ENCODE measurements at places on chromosomes 16 and 17. TPM values are rescaled to one million over a fixed set of nuclear protein-coding genes. Genes with fewer than 3 reads are reported as not detected.

GRAP gene
- 2.9 TPM for polyA plus RNA-seq

- no peaks in the 10 kb centered on the region for H3K4me1 ChIP-seq
- no peak for DNase-seq
- H3K4me3 ChIP-seq = no peak overlapping the region
- peaks cover 13% of the 10 kb centered on the region for H3K27me3 ChIP-seq
- H3K27ac ChIP-seq = no peak overlapping the region
Measured at GRCh38 chr17:73895157-73895556, 250.9 kb upstream of the SDK2 start.

STH gene
- polyA plus RNA-seq = not detected

SLC4A1 gene
- 8.7 TPM for polyA plus RNA-seq

MYH8 gene
- polyA plus RNA-seq = 2.1 TPM

ARMC7 gene
- 9.3 TPM for polyA plus RNA-seq

C17orf100 gene
- polyA plus RNA-seq = 8.1 TPM

- H3K4me3 ChIP-seq = no peak overlapping the region
- no peaks in the 10 kb centered on the region for H3K36me3 ChIP-seq
- DNase-seq = no peak
- no peaks in the 10 kb centered on the region for H3K4me1 ChIP-seq
- H3K27ac ChIP-seq = no peak overlapping the region
Measured at GRCh38 chr17:68740555-68741447, 139.6 kb upstream of the FAM20A start.

- H3K27me3 ChIP-seq = no peaks in the 10 kb centered on the region
- DNase-seq = no peak
- H3K27ac ChIP-seq = no peak overlapping the region
- H3K36me3 ChIP-seq = no peaks in the 10 kb centered on the region
- H3K4me1 ChIP-seq = peaks cover 19% of the 10 kb centered on the region
Measured at GRCh38 chr16:49706620-49707355, 149.1 kb downstream of the ZNF423 start.

- H3K27ac ChIP-seq = peak overlapping the region; percentile 73
- DNase-seq = peak; percentile 4
- H3K36me3 ChIP-seq = no peaks in the 10 kb centered on the region
- H3K27me3 ChIP-seq = no peaks in the 10 kb centered on the region
- H3K4me3 ChIP-seq = no peak overlapping the region
- peaks cover 2% of the 10 kb centered on the region for H3K4me1 ChIP-seq
Measured at GRCh38 chr17:55576237-55576995, 65.2 kb upstream of the SMIM36 start.

- H3K36me3 ChIP-seq = no peaks in the 10 kb centered on the region
- no peak overlapping the region for H3K4me3 ChIP-seq
- no peak overlapping the region for H3K27ac ChIP-seq
- H3K4me1 ChIP-seq = no peaks in the 10 kb centered on the region
- DNase-seq = no peak
Measured at GRCh38 chr16:63714876-63715275, 1407.0 kb downstream of the CDH11 start.

DNA sequence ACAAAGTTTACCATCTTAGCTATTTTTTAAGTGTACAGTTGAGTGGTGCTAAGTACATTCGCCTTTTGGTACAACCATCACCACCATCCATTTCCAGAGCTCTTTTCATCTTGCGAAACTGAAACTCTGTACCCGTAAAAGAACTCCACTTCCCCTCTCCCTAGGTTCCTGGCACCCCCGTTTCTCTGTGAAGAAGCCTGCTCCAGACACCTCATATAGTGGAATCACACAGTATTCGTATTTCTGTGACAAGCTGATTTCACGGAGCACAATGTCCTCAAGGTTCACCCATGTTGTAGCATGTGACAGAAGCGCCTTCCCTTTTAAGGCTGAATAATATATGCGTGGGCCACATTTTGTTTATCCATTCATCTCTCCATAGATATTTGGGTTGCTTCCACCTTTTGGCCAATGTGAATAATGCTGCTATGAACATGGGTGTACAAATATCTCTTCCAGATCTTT is 54.2 kb upstream of the MAP3K14 start:
- H3K27me3 ChIP-seq = no peaks in the 10 kb centered on the region
- H3K27ac ChIP-seq = no peak overlapping the region
- H3K4me3 ChIP-seq = no peak overlapping the region
- no peaks in the 10 kb centered on the region for H3K36me3 ChIP-seq
- peaks cover 6% of the 10 kb centered on the region for H3K4me1 ChIP-seq

DNA sequence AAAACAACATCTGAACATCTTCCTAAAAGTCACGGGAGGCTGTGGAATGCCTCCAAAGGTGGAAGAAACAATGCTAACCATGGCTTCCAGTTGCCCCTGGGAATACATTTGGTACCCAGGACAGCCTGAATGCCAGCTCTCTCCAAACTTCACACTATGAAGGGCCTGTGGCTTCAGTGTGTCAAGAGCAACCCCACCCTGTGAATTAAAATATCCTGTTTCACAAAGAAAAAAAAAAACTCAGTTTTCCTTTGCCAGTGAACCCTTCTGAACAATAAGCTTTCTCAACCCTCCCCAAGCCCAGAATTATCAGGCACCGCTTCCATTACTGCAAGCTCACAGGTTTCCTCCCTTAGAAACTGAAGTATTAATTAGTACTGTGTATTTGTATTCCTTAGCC is 69.8 kb downstream of the SLC39A11 start:
- H3K36me3 ChIP-seq = no peaks in the 10 kb centered on the region
- H3K4me1 ChIP-seq = peaks cover under 1% of the 10 kb centered on the region
- no peak overlapping the region for H3K27ac ChIP-seq
- H3K27me3 ChIP-seq = no peaks in the 10 kb centered on the region
- no peak overlapping the region for H3K4me3 ChIP-seq

GRCh38 chr16:58713742-58714141 is 20.4 kb downstream of the GOT2 start:
- H3K27me3 ChIP-seq = no peaks in the 10 kb centered on the region
- H3K36me3 ChIP-seq = peaks cover 63% of the 10 kb centered on the region
- no peaks in the 10 kb centered on the region for H3K4me1 ChIP-seq

DNA sequence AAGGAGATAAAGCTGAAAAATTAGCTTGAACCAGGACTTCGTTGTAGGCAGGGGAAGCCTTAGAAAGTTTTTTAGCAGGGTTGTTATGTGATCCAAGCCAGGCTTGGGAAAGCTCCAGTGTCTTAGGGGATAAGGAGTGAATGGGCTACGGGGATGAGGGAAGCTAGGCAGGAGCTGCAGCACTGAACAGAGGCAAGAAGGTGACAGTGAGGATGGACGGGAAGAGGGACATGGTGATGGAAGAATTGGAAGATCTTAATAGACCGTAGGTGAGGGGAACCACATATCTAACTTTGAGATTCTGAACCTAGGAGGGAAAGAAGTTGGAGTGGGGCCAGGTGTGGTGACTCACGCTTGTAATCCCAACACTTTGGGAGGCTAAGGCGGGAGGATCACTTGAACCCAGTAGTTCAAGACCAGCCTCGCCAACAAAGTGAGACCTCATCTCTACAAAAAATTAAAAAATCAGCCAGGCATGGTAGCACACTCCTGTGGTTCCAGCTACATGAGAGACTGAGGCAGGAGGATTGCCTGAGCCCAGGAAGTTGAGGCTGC is 3.2 kb downstream of the RHBDL3 start:
- no peak overlapping the region for H3K27ac ChIP-seq
- no peak overlapping the region for H3K4me3 ChIP-seq
- DNase-seq = no peak
- H3K27me3 ChIP-seq = peaks cover 80% of the 10 kb centered on the region
- no peaks in the 10 kb centered on the region for H3K36me3 ChIP-seq

- DNase-seq = no peak
- no peaks in the 10 kb centered on the region for H3K4me1 ChIP-seq
- no peaks in the 10 kb centered on the region for H3K27me3 ChIP-seq
- no peak overlapping the region for H3K27ac ChIP-seq
- H3K4me3 ChIP-seq = no peak overlapping the region
- no peaks in the 10 kb centered on the region for H3K36me3 ChIP-seq
Measured at GRCh38 chr17:16925461-16926060, 46.4 kb downstream of the TNFRSF13B start.

- peaks cover 3% of the 10 kb centered on the region for H3K4me1 ChIP-seq
- DNase-seq = no peak
- no peak overlapping the region for H3K27ac ChIP-seq
- H3K36me3 ChIP-seq = no peaks in the 10 kb centered on the region
- peaks cover 19% of the 10 kb centered on the region for H3K27me3 ChIP-seq
Measured at GRCh38 chr16:49469311-49469670, 95.7 kb downstream of the C16orf78 start.

DNA sequence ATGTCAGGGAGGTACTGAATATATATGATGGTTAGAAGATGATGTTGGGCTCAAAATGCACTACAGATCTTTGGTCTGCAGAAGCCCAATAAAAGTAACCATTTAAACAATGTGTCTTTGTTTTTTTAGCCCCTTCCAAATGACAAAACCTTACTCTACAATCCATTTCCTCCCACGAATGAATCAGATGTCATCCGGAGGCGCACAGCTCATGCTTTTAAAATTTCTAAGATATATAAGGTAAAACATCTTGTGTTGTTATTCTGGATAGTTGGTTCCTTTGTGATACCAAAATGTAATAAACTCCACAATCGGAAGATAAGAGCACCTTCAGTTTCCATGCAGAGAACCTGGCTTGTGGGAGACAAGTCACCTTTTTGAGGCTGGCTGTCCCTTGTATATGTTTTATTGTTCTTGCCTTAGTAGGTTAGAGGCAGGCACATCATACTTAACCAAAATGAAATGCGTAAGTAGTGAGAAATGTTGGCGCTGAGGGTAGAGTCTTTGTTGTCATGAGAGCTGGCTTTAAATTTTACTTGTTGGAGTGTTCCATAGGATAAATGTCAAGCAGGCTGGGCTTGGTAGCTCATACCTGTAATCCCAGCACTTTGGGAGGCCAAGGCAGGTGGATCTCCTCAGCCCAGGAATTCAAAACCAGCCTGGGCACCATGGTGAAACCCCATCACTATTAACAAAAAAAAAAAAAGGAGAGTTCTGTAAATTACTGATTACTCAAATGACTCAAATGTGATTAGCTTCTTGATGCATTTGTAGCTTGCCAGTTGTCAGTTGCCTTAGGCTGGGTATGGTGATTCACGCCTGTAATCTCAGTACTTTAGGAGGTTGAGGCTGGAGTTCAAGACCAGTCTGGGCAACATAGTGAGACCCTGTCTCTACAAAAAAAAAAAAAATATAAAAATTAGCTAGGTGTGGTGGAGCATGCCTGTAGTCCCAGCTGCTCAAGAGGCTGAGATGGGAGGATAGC is 19.7 kb upstream of the SNTB2 start:
- H3K4me3 ChIP-seq = no peak overlapping the region
- no peak overlapping the region for H3K27ac ChIP-seq
- no peaks in the 10 kb centered on the region for H3K27me3 ChIP-seq
- no peak for DNase-seq
- no peaks in the 10 kb centered on the region for H3K4me1 ChIP-seq

DNA sequence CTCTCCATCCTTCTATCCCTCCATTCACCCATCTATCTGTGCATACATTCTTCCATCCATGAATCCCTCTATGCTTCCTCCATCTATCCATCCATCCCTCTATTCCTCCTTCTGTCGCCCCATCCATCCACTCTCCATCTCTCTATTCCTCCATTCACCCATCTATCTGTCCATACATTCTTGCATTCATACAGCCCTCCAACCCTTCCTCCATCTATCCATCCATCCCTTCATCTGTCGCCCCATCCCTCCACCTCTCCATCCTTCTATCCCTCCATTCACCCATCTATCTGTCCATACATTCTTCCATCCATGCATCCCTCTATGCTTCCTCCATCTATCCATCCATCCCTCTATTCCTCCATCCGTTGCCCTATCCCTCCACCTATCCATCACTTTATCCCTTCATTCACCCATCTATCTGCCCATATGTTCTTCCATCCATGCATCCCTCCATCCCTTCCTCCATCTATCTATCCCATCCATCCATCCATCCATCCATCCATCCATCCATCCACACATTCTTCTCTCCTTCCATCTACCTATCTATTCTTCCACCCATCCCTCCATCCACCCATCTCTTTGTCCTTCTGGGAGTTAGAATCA is 272.5 kb upstream of the TNRC6C start:
- no peaks in the 10 kb centered on the region for H3K4me1 ChIP-seq
- no peaks in the 10 kb centered on the region for H3K36me3 ChIP-seq
- DNase-seq = no peak
- peaks cover 8% of the 10 kb centered on the region for H3K27me3 ChIP-seq

DPH1 gene
- polyA plus RNA-seq = 40.4 TPM

RMI2 gene
- polyA plus RNA-seq = 12.4 TPM

Measured in large intestine (tissue), 12 donors.